Cerebellar nuclear complex (tissue), 1 donor: ENCODE measurements at places on chromosomes 2 and 18.

- DNase-seq, result no peak
Observed at GRCh38 chr2:233470011-233470687, 96.4 kb downstream of the USP40 start.

DNA sequence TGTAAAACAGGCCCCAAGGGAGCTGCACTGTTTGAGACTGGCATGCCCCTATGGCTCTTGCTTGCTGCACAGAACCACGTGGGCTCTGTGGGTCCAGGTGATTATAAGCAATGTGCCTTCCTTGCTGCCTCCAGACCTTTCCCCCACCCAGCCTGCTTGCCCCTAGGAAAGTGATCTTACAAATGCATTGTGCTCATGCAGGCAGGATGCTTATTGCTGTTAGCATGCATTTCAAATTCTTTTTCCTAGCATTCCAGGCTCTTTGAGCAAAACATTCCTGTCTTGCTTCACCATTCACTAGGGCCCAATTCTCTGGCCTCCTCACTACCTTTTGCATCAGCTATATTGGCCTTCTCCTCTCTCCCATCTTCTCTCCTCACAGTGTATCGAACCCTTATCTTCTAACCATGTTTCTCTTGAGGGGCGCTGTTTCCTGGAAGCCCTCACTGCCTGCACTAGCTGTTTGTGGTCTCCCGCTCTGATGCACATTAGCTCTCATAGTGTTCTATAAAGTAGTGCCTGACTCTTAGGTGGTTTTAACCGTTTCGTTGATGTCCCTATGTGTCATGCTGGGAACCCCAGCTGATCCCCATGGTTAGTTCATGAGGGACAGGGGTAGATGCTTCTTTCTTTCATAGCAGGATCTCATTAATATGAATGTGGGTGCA lies 152.9 kb upstream of the EPAS1 start:
- DNase-seq, result no peak

- DNase-seq, result no peak
Observed at GRCh38 chr2:207092818-207093217, 72.9 kb downstream of the KLF7 start.

- DNase-seq, result no peak
Observed at GRCh38 chr18:45355944-45356520, 259.2 kb upstream of the SLC14A2 start.

- DNase-seq, result no peak
Observed at GRCh38 chr2:194686569-194686968, 970.5 kb upstream of the SLC39A10 start.

DNA sequence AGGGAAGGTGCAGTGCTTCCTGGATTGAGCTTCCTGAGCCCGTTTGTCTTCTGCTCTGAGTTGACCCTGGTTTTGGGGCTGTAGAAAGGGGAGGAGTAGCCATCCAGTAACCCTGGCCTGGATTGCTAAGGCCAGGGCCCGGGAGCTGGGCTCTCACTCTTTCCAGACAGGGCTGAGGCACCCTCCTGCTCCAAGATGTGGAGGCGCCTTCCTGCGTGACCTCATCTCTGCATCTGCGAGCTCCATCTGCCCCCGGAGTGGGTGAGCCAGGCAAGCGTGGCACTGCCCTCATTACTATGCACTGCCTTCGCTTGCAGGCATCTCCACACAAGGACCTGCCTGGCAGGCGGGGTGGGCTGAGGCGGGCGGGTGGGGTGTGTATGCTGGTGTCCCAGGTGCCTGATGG lies 58.0 kb downstream of the RAB31 start:
- DNase-seq, result no peak

GRCh38 chr18:61196750-61197149 lies 136.5 kb upstream of the CDH20 start:
- DNase-seq, result no peak

DNA sequence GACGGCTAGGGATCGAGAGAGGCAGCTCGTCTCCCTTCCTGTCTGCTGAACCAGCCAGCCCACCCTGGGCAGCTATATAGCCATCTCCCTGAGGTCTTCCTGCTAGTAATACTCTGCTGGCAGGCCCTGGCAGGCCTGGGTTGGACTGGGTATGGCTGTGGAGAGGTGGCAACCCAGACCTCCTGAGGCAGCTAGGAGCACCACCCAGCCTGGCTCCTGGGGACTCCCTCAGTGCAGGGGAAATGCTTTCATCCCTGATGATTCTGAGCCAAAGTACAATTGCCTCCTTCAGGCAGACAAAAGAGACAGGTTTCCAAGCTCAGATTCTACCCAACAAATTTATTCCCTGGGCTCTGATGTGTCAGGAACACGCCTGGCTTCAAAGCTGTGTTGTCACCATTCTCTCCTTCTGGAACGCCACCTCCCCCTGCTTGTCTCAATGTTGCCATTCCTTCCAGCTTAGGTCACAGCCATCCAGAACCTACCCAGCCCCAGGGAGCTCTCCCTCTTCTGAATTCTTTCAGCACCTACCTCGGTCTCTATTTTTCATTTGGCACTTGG lies 4.7 kb upstream of the DNAJB2 start:
- no peak for DNase-seq

DNA sequence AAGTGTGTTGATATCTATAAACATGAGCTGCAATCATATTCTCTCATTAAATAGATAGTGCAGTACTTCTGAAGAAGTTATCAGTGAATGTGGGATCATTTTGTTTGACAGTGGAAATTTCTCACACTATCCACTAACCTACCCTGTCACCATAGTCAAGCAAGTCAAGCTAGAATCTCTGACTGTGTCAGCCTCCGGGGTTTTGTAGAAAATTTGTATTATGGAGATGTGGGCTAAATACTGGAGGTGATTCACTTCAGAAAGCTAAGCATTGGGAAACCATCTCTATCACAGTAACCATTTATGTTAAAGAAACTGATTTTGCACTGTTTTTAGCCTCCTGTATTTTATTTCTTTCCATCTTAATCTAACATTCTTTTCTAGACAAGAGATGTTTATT lies 126.6 kb upstream of the CREB1 start:
- DNase-seq, result no peak

GRCh38 chr2:24935145-24935544 lies 15.1 kb upstream of the ADCY3 start:
- no peak for DNase-seq

GRCh38 chr2:160621748-160622147 lies 128.1 kb upstream of the RBMS1 start:
- no peak for DNase-seq

DNA sequence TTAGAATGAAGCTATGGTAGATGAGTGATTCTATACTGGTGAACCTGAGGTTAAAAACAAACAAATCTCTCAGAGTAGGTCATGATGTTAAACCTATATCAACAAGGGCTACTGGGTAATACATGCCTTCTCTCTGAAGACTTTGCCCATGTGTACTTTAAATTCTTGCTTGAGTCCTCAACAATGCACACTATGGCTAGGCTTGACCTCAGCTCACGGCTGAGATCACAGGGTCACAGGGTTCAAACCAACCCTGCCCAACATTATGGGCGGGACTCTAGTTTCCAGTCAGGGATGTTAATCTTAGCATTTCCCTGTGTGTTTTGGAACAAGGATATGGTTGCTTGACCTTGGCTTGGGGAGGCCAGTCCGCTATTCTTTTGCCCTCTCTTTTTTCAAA lies 7.7 kb downstream of the CD28 start:
- no peak for DNase-seq

GRCh38 chr18:48545757-48546321 lies 7.0 kb downstream of the CTIF start:
- no peak for DNase-seq

GRCh38 chr18:21404426-21404825 lies 162.4 kb downstream of the GREB1L start:
- no peak for DNase-seq

GRCh38 chr2:119224391-119225104 lies 914 bp downstream of the STEAP3 start:
- DNase-seq, result no peak

- DNase-seq, result no peak
Observed at GRCh38 chr2:235059161-235059560, 107.3 kb downstream of the SH3BP4 start.

DNA sequence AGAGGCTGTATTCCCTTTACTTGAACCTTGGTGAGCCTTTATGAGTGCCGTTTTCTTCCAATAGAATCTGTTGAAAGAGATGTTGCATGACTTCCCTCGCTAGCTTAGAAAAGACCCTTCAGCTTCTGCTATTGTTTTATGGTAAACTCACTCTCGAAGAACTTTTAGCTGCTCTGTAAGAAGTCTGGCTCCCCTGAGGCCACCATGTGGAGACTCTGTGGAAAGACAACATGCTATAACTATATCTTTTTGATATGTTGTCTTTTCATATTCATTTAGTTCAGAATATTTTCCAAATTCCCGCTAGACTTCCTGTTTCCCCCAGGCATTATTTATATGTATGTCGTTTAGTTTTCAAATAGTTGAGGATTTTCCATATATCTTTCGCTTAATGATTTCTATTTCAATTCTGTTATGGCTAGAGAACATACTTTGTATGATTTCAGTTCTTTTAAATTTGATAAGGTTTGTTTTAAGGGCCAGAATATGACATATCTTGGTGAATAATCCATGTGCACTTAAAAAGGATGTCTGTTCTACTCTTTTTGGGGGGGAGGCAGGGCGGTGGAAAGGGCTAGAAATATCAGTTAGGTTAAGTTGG lies 64.1 kb downstream of the PTPN4 start:
- DNase-seq, result no peak

GRCh38 chr2:73252238-73253027 lies 18.3 kb downstream of the CCT7 start:
- DNase-seq, result no peak

DNA sequence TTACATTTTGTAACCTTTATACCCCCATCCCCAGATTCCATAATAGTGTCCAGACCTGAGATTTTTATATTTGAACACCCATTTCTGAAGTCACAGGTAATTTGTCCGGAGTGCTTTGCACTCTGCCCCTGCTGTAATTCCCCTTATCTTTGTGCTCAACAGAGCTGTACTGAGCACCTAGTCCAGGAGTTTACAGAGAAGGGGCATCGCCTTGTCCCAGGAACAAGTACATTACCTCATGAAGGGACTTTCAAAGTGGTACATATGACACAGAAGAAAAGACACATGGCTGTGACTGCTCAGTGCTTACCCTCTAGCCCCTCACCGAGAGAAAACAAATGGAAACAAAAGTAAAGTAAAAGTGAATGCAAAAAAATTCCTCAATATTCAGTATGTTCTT lies 373.5 kb downstream of the SOX11 start:
- DNase-seq, result no peak

GRCh38 chr2:182761903-182762302 lies 45.8 kb downstream of the DNAJC10 start:
- DNase-seq, result no peak
